ENCODE measurements at places on chromosomes 2 and 18.

DNA sequence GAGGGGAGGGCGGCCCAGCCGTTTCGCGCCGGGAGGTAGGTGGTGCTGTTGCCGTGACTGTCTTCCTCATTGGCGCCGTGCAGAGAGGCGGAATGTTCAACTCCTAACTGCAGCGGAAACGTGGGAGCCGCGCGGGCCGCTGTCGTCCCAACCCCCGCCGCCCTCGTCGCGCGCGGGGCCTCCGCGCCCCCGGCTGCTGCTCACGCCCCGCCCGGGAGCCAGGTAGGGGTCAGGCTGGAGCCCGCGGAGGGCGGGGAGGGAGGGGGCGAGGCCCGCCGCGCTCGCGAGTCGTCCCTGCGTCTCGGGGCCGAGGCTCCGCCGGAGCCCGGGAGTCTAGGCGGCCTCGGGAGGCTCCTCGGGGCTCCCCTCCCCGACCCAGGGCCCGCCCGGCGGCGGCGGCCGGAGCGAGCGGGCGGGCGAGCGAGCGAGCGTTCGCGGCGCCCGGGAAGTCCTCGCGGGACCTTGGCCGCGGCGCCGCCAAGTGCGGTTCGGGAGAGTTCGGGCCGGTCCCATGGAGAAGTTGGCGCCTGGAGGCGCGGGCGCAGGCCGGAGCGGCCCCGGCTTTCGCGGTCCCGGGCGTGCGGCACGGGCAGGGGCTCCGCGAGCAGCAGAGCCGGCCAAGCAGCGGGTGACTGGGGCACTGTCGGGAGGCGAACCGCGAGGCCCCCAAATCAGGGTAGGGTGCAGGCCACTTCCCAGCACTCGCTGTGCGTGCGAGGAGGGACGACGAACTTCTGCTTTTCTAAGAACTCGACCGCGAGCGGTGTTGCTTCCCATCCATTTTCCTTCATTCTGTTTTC, at the start of gene MAP3K20:
Gene MAP3K20 (plus strand): TSS at position 66 of the 800 bp plus-strand sequence. CDS start 15,186 bp downstream, outside the sequence.
- DNase-seq, result peak; percentile 3

- no peak for DNase-seq
These were observed 1096.1 kb upstream of the NRXN1 start for GRCh38 chr2:52128081-52128480.

DNA sequence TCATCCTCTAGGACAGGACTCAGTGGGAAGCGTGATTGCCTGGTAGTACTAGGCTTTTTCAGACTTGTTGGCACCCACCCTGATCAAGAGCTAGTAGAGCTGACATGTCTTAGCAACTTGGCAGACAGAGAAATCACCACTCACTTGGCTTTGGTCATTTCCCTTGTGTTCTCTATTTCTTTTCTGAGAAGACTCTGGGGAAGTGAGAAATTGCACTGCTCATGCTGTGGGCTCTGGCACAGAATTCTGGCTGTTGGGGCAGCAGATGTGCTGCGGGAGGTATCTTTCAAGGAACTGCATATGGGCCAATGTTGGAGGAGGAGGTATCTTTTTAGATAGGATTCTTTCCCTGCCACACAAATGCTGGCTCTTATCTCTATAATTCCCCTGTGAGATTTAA, 529.1 kb upstream of the MEX3C start:
- no peak for DNase-seq

DNA sequence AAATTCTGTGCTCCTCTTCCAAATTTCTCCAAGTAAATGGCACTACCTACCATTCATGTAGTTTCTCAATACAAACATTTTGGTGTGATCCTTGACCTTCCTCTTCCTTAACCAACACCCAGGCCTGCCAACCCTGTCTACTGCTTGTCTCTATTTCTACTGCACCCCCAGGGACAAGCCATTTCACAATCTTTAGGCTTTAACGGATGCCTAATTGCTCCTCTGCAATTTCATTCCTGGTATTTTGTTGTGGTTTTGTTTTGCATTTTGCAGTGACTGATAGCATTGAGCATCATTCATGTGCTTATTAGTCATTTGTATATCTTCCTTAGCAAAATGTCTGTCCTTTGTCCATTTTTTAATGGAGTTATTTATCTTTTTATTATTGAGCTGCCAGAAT, 10.0 kb downstream of the FAP start:
- DNase-seq, result no peak

DNA sequence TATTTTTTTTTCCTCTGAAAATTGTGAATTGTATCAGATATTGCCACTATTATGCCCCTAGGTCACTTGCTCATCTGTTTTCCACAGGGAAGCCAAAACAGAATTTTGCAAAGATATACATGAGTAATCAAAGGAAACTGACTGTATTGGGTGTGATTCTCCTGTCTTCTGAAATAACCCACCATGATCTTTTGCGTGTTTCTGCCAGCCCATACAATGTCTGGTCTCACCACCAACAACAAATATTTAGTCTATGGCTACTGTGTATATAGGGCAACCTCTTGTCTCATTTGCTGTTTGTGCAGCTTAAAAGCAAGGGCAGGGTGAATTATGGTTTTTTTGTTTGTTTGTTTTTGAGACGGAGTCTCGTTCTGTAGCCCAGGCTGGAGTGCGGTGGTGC, 26.5 kb downstream of the EPAS1 start:
- DNase-seq, result no peak

- DNase-seq, result no peak
These were observed 94.5 kb downstream of the COPS8 start for GRCh38 chr2:237180187-237180586.

DNA sequence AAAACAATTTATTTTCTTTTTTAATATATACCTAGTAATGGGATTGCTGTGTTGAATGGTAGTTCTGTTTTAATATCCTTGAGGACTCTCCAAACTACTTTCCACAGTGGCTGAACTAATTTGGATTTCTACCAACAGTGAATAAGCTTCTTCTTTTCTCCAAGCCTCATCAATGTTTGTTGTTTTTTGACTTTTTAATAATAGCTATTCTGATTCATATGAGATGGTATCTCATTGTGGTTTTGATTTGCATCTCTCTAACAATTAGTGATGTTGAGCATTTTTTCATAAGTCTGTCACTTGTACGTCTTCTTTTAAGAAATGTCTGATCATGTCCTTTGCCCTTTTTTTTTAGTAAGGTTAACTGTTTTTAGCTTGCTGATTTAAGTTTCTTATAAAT, 863.3 kb downstream of the CNTNAP5 start:
- no peak for DNase-seq

DNA sequence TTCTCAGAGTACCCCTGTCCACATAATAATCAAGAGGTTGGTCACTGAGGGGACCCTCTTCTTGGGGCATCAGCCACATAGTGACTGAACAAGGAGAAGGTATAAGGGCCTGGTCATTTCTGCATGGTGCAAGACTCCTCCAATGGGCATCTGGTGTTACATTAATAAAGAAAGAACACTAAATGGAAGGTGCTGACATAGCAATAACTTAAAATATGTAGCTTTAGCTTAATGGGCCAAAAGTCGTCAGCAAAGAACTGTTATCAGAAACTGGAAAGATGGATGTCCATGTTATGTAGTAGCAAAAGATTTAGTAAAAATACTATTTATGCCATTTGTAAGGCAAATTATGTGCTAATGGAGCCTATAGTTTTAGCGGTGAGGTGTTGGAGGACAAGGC, 916.5 kb upstream of the SOX11 start:
- no peak for DNase-seq

GRCh38 chr2:143758629-143759330, 629.6 kb downstream of the ARHGAP15 start:
- DNase-seq, result no peak

GRCh38 chr2:50309503-50309902, 722.4 kb downstream of the NRXN1 start:
- no peak for DNase-seq

DNA sequence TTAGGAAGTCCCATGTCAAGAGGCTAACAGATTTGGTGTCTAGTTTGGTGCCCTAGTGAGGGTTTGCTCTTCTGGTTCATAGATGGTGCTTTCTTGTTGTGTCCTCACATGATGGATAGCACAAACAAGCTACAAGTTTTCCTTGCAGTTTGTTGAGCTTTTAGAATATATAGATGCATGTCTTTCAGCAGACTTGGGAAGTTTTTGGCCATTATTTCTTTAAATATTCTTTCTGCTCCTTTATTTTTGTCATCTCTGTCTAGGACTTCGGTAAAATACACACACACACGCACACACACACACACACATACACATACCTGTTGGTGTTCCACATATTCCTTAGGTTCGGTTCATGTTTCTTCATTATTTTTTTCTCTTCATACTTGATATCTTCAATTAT, 81.5 kb upstream of the TEX51 start:
- DNase-seq, result no peak

DNA sequence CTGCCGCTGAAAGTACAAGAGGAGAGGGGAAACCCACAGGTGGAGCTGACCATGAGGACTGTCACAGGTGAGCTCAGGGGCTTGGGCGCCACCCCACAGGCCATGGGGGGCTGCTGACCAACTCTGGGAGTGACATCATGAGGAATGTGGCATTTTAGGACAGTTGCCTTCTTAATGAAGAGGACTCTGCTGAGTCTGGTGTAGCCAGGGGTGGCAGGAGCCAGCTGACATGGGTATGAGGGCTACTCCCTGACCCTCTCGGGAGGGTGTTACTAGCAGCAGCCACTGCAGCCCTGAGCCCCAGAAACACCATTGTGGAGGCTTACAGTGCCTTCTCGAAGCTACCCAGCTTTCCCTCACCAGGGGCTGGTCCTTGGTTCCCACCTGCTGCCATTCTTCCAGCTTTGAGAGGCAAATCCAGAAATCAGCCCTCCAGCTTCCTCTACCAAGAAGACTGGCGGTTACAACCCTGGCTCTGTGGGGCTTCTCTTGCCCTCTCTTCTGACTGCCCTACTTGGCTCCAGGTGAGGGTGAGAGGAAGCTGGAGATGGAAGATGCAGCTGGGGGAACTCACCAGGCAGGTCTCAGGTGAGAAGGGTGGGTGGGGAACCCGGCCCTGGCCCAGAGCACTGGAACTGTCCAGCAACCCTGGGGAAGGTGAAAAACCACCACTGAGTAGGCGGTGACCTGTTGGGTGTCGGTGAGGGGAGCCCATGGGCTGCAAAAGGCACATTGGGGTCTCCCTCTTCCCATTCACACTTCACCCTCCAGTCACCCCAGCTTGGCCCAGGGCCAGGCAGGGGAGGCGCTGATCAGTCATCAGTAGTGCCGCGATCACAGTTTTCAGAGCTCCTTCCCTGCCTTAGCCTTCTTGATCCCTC, 98.5 kb downstream of the MCFD2 start:
- DNase-seq, result no peak

DNA sequence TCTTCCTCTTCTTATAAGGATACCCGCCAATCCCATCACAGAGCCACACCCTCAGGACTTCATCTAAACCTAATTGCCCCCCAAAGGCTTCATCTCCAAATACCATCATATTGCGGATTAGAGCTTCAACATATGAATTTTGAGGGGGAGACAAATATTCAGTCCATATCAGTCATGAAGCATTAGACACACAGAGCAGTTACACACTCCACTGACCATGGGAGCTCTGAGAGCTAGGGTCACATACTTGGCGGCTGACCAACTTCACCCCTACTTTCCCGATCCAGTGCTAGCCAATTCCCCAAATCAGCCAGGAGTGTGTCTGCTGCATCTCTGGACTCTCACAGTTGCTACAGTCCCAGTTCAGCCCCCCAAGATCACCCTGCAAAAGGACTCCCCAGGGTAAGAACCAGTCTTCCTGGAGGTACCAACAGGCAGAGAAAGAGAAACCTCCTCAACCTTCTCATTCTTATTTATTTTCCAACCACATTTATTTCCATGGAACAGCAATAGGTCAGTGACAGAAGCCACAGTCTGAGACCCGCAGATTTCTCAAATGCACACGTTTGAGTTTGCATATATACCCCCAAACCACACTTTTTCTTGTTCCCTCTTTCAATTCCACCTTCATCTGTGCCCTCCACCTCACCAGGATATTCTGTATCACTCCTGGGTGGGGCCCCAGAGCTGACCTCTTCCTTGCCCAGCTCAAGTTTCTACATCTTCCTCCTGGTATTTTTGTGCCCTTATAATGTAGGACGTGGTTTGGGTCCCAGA, 33.3 kb downstream of the SPP2 start:
- no peak for DNase-seq

DNA sequence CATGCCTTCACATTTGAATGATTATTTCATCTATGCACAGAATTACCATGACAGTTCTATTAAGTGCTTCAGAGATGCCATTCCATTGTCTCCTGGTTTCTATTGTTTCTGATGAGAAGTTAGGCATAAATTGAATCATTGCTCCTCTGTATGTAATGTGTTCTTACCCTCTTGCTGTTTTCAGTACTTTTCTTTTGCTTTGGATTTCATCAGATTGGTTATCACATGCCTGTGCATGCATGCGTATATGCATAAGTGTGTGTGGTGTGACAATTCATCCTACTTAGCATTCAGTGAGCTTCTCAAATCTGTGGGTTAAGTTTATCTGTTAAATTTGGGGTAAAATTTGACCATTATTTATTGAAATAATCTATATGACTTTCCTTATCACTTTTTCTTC, 263.3 kb upstream of the RND3 start:
- DNase-seq, result no peak

Data from stimulated activated CD8-positive, alpha-beta memory T cell treated with anti-CD3 and anti-CD28 coated beads, Interleukin-2, amount 100 ng/mL, for 1 hour (primary cell).